ENCODE measurements at places on chromosomes 7 and 10.

DNA sequence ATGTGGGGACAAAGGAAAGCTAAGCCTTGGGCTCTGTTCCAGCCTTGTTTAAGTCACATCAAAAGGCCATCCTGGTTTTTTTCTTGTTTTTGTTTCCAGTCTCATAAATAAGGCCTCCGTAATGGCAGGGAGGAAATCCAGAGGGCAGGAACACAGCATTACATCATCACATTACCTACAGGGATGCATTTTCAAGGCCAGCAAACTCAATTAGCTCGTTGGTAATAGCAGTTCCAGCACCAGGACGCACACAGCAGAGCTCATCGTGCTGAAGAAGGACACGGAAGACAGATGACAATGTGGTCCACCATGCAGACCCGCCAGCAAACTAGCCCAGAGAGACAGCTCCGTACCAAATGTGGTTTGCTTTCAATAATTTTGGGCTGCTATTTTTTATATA lies 1209.2 kb downstream of the TYW1 start:
- DNase-seq: no peak

DNA sequence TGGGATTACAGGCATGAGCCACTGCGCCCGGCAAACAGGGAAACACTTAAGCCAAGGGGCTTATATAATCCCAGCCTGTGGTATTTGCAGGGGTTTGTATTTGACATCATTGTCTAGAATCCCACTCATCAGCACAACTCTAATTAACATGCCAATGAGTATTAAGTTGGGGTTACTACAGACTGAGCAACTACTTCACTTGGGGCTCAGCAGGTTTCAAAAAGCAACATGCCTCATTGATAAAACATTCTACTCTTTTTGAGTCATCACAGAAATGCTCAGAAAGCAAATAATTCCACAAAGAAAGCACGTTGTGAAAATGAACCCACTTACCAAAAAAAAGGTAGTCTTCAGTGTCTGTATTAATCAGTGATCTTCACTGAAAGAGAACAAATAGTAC lies 236.9 kb upstream of the CELF2 start:
- DNase-seq: no peak

DNA sequence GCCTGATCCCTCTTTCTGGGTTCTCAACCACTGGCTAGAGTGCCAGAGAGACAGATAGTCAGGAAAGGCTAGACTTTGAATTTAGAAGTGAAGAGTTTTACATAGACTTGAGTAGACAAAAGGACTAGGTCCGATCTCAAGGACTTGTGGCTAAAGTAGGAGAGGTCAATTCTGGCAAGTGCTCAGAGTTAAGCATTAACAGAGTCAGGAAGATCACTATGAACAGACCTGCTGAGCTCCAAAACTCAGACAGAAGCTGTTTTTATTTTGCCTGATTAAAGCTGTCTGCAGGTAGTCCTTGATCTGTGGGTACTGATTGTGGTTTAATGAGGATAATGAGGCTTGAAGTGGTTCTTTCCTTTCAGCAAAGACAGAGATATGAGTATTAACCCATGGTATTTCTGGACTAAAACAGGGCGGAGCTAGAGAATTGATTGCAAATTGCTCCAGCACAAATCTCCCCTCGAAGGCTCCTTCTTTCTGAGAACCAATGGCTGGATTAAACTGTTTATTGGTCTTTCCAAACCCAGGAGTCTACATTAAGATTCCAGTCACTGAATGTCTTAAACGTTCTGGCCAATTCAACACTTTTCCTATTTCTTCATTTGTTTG lies 423.2 kb downstream of the IPMK start:
- no peak for DNase-seq

DNA sequence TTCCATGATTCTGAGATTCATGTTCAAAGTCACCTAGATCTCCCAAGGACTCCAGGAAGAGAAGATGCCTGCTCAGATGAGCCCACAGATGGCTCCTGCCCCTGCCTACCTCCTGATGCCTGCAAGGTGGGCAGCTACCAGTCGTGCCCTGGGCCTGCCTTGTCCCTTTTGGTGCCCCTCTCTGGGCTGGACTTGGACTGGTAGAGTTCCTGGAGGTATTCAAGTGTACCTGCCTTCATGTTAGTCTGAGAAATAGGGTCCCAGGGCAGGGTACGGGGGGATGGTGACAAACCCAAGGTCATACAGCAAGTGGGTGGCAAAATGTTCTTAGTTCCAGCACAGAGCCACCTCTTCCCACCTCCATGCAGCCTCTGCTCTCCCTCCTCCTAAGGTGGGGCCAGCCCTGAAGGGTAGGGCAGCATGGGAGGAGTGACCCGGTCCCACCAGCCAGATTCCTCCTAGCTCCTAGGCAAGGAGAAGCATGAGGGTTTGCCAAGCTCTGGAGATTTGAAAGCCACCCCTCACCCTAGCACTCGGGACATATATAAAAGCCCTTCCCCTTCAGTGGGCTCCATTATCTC lies 80.8 kb upstream of the UNC5B start:
- DNase-seq: no peak

GRCh38 chr7:128869944-128870285 lies 7.3 kb downstream of the ATP6V1F start:
- DNase-seq: no peak

DNA sequence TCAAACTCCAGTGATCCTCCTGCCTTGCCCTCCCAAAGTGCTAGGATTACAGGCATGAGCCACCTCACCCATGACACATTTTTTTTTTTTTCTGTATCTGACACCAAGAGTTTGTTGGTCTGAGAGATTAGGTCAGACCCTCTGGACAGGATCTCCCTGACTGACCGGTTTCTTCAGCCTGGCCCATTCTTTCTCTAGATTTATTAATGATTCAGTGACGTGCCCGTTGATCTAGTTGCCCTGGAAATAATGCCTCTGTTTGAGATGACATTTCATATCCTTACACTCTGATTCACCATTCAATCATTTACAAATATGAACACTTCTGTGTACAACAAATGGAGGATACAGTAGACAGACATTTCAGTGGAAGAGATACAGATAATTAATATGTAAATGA lies 1.4 kb upstream of the ZNF212 start:
- no peak for DNase-seq

DNA sequence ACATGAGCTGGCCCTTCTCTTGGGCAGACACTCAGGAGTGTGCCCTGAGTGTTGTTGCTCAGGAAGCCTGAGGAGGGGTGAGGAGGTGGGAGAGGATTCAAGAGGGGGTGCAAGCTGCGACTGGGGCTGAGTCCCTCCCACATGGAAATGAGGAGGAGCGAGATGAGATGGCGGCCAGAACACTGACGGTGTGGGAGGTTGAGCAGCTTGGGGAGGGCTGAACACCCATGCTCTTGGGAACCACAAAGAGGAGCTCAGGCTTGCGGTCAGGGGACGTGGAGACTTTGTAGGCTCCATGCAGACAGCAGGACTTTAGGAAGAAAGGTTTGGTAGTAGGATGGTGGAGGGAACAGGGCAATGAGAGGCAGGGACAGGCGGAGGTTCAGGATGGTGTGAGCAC lies 163.2 kb upstream of the SHH start:
- no peak for DNase-seq

GRCh38 chr10:117259279-117259678 lies 18.4 kb downstream of the SLC18A2 start:
- DNase-seq: no peak

GRCh38 chr10:59382831-59383295 lies 20.5 kb upstream of the FAM13C start:
- DNase-seq: no peak

DNA sequence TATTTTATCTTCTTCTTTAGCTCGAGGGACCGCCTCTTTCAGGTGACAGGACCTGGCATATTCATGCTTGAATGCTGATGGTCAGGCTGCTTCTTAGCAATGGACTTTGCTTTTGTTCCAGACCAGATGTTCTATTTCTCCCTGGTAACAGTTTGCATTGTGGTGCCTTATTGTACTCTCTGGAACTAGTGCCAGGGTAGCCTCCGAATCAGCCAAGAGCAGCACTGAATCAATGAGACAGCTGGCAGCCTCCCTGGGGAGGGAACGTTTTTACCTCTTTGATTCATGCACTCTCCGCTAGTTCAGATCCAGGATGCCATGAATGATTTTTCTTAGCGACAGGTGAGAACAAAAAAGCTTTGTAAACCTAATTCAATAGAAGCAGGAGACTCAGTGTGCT lies 54.1 kb upstream of the NXPH1 start:
- no peak for DNase-seq

GRCh38 chr7:84455788-84456187 lies 261.2 kb upstream of the SEMA3A start:
- DNase-seq: no peak

DNA sequence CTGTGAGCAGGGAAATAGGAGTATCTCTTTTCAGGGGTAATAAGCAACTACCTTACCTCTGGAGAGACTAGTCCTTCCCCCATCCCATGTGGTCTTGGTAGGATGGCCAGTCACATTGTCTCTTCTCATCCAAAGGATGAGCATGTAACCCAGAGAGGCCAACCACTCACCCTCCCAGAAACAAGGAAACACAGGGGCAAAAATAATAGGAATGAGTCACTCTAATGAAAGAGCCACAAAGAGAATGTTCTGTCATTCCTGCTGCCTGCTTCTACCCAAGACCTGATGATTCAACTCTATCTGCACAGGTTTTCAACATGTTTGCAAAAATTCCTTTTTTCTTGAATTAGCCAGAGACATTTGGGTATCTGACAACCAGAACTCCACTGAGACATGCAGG lies 99.3 kb upstream of the NFE2L3 start:
- DNase-seq: no peak

DNA sequence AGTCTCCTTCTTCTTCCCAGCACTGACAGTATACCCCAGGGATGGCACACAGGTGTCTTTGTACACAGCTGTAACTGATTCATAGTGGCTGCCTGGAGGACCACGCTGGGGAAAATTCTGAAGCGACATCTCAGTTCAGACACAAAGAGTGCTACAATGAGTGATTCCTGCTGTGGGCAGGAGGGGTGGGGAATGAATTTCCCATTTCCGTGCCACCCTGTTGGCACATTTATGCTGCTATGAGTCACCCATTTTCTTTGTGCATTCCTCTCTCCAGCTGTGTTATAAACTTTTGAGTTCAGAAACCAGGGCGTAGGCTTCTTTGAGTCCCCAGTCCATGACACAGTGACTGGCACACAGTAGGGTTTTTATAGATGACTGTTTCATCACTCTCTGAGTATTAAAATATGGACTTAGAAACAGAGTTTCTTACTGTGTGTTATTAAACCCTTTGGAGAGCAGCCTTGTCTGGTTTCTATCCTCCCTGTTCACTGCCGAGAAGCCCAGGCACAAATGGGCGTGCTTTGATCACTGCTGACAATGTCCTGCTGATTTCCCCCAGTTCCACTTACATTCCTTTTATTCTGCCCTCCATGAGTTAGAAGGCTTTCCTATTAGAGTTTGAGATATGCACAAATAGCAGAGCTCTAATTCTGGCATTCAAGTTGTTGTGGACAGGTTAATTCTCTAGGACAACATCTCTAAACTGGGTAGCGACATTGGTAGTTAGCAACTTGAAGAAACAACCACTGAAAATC lies 24.0 kb upstream of the NPS start:
- DNase-seq: no peak

- no peak for DNase-seq
Observed at GRCh38 chr7:105097619-105098018, 83.6 kb downstream of the KMT2E start.

DNA sequence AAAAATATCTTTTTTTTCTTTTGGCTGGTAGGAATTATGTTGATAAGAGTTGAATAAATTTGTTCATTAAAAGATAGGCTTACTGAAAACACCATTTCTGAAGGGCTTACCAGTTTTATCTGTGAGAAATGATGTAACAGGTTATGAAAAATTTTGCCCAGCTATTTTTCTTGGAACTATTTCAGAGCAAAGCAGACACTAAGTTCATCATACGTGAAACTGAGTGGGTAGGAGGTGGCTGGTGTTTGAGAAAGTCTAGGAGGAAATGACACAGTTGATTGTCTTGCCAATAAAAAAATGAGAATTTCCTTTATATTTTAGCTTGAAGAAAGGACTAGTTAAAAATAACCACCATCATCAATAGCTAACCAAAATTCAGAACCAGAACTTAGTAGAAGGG lies 6.2 kb upstream of the MRC1 start:
- DNase-seq: no peak

DNA sequence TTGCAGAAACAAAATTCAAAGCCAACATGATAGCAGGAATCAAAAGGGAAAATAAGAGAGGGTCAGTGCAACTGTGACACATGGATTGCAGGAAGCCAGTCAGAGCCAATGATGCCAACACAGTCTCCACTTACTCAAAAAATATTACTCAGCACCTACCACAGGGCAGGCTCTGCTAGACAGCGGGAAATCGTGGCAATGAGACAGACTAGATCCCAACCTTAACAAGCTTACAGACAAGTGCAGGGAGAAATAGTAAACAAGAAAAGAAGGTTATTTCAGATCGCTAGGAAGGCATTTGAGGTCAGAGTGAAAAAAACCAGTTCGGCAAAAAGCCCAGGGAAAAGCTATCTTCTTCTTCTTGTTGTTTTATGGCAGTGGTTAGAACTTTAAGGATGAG lies 45.2 kb upstream of the NPFFR1 start:
- no peak for DNase-seq

DNA sequence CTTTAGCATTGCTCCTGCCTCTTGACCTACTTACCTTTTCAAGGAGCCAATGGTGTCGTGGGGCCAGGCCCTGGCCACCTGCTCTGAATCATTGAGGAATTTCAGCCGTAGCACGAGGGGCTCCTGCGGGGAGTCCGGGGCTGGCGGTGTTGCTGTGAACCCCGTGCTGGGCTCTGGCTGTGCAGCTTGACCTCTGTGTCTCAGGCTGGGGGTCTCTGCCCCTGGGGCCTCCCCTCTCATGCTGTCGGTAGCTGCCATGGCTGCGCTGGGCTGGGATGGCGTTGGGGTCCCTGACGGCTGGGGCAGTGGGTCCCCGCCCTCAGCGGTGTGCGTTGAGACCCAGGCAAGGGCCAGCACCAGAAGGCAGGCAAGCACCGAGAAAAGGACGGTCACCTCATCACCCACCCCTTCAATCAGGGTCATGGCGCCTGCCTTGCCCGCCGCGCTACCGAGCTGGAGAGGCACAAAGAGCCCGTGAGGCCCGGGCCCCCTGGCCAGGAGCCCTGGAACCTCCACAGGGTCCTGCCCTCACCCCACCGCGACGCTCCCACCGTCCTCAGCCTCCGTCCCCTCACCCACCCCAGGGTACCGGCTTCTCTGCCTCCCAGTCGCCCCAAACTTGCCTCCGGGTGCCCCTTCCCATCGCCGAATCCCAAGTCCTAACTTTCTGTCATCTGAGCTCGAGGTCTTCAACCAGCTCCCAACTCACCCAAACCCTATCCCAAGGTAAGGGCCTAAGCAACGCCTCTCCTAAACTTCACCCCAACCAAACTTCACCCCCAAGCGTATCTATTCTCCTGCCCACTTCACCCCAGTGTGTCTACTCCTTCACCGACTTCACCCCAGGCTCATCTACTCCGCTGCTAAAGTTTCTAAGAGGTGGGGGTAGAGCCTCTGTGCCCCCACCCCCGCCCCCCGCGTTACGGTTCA lies 887 bp downstream of the TMUB1 start:
- DNase-seq: no peak

DNA sequence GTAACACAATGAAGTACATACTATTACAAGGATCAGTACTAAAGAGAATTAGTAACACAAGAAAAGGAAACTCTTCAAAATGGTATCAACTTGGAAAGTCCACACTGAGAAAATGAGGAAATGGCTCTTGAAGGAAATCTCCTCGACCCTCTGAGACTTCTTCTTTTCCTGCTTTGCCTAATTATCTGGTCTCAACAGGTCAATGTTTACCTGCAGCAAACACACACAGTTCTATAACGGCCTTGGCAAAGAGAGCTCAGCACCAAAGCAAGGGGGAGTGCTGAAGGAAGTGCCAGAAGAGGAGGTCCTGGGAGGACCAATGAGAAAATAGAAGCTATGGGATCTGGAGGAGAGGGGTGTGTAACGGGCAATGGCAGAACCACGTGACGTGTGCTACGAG lies 21.9 kb downstream of the CHCHD3 start:
- no peak for DNase-seq

Data from T-helper 1 cell (primary cell).